Right renal pelvis (tissue), 4 donors: ENCODE measurements at places on chromosomes 3 and 15. TPM values are rescaled to one million over a fixed set of nuclear protein-coding genes. Genes with fewer than 3 reads are reported as not detected.

DNA sequence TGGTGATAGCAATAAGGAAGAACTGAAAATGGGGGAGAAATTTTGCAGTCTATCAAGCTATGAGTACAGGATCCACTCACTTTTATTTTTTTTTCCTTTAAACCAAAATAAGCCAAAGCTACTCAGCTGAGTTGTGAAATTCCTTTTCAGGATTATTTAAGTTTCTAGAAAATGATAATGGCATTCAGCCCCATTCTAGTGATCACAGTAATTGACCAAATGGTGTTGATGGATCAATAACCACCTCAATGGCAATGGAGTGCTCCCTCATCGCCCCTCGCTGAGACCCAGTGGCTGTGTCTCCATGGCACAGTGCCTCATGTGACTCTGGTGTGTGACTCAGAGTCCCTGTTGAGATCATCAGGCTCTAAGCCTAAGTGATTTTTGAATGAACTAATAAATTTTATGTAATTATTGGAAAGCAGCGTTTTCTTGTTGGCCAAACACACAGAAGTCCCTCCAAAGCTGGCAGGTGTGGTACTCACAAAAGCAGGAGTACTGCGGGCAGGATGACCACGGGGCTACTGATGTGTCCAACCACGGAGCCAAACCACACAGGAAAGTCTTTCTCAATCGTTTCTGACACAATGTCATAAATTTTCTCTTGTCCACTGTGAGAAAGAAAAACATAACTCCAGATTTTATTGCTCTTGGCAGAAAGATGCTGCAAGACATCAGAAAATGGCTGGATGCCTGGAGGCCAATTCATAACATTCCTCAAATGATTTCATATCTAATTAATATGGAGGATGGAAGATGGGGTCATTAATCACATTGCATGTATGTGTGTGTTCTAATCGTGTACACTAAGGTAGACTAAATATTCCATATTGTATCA, 14.4 kb upstream of the STARD5 start:
- DNase-seq = no peak

GRCh38 chr3:49554633-49555265, 472 bp downstream of the BSN start:
- peak; percentile 39 for DNase-seq

- DNase-seq = no peak
Observed at GRCh38 chr15:63668601-63669000, 71.4 kb downstream of the FBXL22 start.

DNA sequence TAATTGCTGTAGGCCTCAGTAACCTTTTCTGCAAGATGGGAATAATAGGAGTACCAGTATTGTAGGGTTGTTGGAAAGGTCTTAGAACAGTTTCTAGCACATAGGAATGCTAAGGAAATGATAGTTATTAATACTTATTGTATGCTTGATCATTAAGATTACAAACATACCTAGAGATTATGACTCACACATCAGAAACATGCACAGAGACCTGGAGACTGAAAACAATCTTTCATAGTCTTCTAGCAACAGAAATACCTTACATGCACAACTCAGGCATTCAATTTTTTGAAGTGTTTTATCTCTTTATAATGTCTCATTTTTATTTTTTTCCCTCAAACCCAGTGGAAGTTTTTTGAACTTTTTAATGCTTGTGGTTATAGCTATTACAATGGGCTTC, 104.4 kb upstream of the ZBTB20 start:
- DNase-seq = no peak

- DNase-seq = no peak
Observed at GRCh38 chr3:16587047-16587680, 18.1 kb downstream of the DAZL start.

GRCh38 chr15:58518626-58519025, 86.8 kb downstream of the LIPC start:
- no peak for DNase-seq

DNA sequence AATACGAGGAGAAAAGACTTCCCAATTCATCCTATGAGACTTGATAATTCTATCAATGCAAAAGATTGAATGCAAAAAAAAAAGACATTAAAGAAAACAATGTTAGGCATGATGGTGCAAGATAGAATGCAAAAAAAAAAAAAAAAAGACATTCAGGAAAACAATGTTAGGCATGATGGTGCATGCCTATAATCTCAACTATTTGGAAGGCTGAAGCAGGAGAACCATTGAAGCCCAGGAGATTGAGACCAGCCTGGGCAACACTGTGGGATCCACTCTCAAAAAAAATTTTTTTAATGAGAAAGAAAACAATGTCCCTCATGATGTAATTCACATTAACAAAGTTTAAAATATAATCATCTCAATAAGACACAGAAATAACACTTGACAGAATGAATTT, 75.9 kb downstream of the MYO9A start:
- DNase-seq = no peak

GRCh38 chr3:123759311-123759710, 124.8 kb downstream of the MYLK start:
- no peak for DNase-seq

DNA sequence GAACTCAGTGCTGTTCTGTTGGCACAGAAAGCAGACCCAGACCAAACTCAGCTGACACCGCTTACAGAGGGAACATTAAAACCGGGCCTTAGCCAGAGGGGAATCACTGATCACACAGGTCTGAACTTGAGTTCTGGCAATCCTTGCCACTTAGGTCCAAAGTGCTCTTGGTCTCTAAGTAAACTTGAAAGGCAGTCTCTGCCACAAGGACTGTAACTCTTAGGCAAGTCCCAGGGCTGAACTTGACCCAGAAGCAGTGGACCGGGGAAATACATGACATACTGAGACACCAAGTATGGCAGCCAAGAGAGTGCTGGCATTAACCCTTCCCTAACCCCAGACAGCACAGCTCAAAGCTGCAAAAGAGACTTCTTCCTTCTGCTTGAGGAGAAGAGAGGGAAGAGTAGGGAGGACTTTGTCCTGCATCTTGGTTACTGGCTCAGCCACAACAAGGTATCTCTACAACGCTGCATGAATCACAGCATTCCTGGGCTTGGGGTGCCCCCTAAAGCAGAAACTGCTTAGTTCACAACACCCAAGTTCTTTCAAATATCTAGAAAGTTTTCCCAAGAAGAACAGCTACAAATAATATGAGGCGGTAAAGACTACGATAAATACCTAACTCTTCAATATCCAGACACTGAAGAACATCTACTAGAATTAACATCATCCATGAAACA, 32.5 kb downstream of the NAALADL2 start:
- no peak for DNase-seq

DNA sequence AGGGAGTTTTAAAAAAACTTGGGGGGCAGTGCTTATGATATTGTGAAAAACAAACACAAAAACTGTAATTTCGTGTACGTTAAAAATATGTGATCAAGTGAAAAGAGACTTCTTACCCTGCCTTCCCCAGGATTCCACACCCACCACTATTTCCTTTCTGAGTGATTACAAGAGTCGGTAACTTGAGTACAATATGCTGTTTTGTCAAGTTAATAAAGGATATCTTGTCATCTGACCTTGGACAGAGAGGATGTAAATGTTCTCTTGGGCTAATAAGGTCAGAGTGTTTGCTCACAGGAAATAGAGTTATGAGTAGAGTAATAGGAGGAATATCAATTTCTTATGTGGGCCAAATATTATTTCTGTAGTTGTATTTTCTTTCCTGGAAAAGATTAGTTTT, 68.1 kb downstream of the NOX5 start:
- no peak for DNase-seq

DNA sequence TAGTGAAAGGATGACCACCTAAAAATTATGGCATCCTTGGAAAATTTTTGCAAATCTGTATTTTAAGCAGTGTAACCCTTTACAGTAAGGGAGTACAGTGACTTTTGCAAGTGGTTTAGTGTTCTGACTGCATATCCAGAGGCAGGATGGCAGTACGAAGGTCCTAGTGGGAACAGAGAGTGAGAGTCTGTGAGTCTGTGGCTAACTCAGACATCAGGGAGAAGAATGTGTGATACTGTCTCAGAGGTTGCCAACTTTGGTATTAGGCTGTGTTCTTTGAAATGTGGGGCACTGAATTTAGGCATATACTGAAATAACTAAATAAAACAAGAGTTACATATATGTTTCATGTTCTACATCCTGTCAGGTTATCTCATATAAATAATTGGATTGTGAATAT, 25.7 kb downstream of the PRKCI start:
- no peak for DNase-seq

DNA sequence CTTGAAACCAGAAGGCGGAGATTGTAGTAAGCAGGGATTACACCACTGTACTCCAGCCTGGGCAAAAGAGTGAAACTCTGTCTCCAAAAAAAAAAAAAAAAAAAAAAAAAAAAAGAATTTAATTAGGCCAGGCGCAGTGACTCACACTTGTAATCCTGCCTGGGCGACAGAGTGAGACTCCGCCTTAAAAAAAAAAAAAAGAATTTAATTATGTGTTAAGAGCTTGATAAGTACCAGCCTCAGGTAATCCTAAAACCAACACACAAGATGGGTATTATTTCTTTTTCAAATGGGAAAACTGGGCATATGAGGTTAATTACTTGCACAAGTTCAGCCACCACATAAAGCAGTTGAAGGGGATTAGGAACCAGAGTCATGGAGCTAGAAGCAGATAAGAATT, 49.0 kb downstream of the PBRM1 start:
- DNase-seq = no peak

Gene SLITRK3
- 0.22 TPM for polyA plus RNA-seq

Gene MST1R
- polyA plus RNA-seq = 1.4 TPM

GRCh38 chr3:155218462-155218861, 75.0 kb downstream of the STRIT1 start:
- no peak for DNase-seq

Gene SI
- not detected for polyA plus RNA-seq

Gene ANKDD1A
- polyA plus RNA-seq = 4.8 TPM

GRCh38 chr3:172332256-172333041, 115.8 kb downstream of the GHSR start:
- DNase-seq = peak; percentile 59

DNA sequence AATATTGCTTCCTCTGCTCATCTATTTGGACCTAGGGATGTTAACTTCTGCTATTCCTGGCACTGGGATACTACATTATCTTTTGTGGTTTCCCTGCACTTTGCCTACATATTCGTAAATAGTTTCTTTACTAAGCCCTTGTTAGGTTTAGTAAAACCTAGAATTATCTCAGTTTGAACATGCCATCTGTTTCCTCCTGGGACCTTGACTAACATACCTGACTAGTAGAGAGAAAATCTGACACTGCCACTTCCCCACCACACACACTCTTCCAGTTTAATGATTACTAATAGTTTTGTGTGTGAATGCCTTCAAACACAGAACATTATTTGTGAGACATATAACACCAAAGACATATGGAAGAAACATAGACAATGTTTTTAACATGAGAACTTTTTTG, 28.2 kb upstream of the SOX2 start:
- DNase-seq = no peak

- no peak for DNase-seq
Observed at GRCh38 chr3:148911173-148911572, 46.1 kb downstream of the CPA3 start.

Gene EPHB3
- 29.0 TPM for polyA plus RNA-seq

Gene PAK6
- polyA plus RNA-seq = 6.5 TPM

DNA sequence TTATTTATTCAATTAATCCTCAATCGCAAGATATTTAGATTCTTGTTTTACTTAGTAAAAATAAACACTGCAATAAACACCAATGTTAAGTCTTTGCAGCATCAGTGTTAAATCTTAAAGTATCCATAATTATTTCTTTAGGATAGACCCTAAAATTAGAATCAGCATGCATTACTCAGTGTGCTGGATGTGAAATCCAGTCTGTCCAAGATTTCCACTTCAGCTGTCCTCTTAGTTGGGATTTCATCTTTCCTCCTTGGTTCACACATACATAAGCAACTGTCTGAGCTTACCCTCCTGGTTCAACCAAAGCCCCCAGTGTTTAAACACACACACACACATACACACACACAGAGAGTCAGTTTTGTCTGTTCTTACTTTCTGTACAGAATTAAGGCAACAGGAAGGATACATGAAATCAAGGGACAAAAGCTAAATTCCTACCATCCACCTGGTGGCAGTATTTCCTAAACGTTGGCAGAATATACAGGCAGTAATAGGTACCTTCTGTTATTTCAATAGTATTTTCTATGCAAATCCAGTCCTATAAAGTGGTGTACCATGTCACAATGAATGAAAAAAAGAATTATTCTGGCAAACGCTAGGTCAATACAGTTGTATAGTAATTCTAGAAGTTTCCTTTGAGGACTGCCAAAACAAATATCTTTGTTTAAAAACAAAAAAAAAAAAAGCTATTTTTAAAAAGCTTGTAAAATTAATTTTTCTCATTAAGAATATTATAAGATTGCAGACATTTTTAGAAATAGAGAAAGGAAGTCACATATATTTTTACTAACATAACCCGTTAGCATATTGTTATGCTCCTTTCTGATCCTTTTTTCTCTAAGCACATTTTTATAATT, 27.3 kb upstream of the DMXL2 start:
- peak; percentile 57 for DNase-seq

DNA sequence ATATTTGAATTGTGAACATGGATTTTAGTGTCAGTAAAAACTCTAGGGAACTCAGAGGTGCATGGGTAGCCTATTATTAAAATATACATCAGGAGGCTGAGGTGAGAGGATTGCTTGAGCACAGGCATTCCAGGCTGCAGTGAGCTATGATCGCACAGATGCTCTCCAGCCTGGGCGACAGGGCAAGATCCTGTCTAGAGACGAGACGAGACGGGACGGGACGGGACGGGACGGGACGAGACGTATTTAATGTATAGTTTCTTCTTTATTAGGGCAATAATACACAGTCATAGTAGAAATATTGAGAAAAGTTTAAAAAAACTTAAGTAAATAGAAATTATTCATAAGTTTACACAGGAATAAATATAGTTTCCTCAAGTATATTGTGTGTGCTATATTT, 89.3 kb downstream of the DIPK2A start:
- no peak for DNase-seq

Gene MESP1
- polyA plus RNA-seq = 1.9 TPM

Gene TLR9
- 0.16 TPM for polyA plus RNA-seq

Gene EFCC1
- 3.0 TPM for polyA plus RNA-seq

DNA sequence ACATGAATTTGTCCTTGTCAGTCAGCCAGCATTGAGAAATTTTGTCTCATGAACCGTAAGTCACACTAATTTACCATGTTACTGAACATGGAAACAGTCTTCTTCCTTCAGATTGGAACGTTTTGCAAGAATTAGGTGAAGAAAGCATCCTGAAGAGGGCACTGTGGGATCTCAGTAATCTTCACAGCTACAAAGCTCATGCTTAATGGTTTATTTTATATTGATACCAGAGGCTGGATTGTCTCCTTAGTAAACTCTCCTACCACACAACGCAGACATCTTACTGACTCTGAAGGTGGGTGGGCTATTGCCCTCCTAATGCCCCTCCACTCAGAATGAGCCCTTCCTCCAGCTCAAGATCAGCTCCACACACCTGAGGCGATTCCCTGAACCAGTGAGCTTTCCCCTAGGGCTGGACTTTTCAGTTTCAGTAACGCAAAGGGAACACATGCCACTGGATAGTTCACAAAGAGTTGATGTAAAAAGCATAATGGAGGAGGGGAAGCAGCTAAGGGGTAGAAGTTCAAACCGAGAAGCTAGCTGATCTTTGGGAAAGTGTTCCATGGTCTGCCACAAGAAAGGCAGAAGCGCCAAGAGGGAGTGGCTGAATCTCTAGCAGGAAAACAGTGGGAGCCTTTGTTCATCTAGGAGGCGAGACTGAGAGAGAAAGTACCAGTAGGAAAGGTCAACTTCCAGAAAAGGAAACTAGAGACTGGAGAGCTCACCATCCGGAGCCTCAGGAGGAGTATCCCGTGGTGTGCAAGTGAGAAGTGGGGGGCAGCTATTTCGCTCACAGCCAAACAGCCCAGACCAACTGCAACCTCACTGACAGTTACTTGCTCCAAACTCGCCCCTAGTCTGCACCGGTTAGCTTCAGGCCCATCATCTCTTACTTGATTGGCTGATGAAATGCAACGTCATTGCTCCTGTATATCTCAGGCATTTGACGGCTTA, at the start of gene SLC9C1:
SLC9C1 (minus strand) TSS at position 849 of the 954 bp plus-strand sequence. CDS start 7,425 bp downstream, outside the sequence.
- DNase-seq = peak; percentile 73
